ENCODE measurements at places on chromosomes 5 and 9.

- no peak for DNase-seq
These were observed 90.1 kb upstream of the DMRT1 start for GRCh38 chr9:751137-752051.

- DNase-seq, result no peak
These were observed 83.1 kb upstream of the PLPP6 start for GRCh38 chr9:4579001-4579400.

DNA sequence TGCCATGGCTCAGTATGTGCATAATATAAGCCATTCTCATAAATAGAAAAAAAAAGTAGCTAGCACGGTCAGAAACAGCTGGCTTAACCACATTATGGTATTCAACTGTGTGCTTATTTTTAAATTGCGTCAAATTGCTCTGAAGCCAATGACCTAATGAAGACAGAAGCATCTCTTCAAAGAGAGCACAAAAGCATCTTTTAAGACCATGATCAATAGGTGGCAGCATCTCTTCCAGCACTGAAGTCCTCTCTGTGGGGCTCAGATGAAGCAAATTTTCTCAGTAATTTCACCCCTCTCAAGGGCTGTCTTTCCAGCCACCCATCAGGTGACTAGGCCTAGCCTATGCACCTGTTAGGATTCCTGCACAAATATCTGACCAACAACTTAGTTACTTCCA lies 251.4 kb downstream of the GLIS3 start:
- DNase-seq, result no peak

- DNase-seq, result no peak
These were observed 336.5 kb downstream of the DIRAS2 start for GRCh38 chr9:90306158-90306557.

DNA sequence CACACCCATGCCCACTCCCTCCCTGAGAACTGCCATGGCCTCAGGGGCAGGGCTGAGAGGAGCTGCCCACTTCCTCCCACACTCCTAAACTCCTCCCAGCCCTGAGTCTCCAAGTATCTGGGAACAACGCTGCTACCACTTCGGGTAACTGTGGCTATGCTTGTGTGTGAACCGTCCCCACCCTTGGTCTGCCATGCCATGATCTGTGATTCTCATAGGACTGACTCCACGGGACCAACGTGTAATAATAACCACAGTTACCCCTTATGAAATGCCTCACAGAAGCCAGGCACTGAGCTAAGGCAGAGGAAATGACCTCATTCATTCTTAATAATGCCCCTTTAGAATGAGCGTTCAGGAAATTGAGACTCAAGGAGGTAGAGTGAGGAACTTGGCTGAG lies 103.9 kb upstream of the SMIM23 start:
- DNase-seq, result no peak

GRCh38 chr5:5078009-5078897 lies 61.9 kb upstream of the ADAMTS16 start:
- DNase-seq, result no peak

DNA sequence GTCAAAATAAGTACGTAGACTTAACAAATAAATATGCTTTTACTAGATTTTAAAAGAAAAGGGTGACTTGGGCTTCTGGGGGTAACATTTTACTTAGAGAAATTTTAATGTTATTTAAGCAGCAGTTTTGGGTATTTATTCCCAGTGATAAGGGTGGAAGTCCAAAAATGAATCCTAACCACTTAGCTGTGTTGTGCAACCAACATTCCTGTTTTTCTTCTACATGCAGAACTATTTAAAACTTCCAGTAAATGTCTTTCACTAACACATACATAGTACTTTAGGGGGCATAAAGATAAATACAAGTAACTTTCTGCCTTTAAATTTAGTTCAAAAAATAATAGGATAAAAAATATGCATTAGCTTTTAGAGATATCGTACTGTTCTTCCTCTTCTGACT lies 436.7 kb downstream of the CTNND2 start:
- no peak for DNase-seq

- DNase-seq, result no peak
These were observed 84.9 kb upstream of the PTGER4 start for GRCh38 chr5:40594811-40595210.

DNA sequence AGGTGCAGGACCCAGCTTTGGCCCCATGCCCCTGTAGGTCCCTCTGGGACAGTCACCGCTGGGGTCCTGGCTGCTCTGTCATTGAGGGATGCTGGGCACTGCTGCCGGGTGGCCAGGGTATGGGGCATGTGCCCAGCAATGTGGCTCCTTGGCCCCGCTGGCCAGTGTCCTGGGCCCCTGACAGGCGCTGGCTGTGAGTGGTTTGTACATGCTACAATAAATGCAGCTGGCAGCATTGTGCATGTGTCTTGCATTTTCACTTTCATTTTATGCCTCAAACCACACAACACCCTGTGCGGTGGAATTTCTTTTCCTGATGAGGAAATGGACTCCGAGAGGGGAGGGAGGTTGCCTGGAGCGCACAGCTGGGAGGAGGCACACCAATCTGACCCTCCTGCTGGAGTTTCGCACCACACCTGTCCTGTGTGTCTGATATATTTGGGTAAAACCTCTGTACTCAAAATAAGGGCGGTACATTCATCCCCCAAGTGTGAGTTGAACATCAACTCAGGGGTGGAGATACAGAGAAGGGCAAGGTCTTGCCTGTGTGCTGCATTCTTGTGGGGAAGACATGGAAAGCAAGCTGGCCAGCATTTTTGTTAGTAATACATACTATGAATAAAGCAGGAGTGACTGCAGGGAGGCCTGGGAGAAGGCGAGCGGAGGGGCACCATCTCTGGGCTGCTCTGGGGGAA lies 11.7 kb downstream of the TSPAN17 start:
- DNase-seq, result no peak

DNA sequence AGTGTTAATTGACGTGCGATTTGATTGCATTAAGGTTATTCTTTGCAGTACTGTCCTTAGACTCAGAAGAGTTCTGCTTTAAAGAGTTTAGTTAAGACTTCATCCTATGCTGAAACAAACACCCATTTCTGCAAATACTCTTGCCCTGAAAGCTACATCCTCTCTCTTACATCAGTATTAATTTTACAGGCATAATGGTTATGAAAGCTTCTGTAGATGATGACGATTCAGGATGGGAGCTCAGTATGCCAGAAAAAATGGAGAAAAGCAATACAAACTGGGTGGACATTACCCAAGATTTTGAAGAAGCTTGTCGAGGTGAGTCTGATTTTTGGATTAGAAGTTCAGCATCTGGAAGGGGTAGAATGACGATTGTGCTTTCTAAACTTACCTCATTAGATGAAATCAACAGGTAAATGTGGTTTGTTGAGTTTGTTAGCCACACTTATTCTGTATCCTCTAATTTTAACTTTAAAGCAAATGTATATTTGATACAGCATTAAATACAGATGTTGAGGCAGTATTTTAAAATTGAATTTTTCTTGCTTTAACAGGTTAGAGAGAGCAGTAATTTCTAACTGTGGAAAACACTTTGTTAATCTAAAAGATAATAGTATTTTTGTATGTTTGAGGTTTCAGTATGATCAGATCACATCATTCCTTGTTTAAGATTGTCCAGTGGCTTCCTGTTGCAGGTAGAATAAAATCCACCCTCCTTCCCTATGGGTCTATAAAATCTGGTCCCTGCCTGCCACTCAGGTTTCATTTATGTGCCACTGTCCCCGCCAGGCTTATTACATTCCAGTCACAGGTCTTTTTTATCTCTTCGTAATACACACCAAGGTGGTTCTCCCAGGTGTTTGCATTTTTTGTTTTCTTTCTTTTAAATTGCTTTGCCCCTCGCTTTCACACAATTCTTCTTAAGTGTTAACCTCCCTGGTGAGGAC lies 1.3 kb downstream of the NAA35 start:
- DNase-seq, result no peak

- no peak for DNase-seq
These were observed 193.3 kb upstream of the SNX2 start for GRCh38 chr5:122581629-122582028.

- DNase-seq, result no peak
These were observed 53.5 kb downstream of the PPP2R2B start for GRCh38 chr5:146825033-146825432.

DNA sequence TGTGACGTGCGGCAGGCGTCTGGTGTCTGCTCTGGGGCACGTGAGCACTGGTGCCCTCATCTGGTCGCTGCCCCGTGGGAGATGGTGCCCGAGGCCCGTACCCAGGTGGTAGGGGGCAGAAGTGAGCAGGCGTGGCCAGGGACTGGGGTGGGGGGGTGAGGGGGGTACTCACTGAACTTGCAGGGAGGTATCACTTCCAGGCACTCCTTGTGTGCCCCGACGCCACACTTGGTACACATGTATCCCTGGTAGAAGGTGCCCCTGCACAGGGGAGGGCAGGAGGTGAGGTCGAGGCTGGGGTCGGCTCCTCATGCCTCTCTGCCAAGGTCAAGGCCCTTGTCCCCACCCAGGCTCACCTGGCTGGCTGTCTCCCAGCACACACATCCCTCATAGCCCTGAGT lies 45.2 kb upstream of the SARDH start:
- no peak for DNase-seq

GRCh38 chr5:134099939-134100282 lies 14.6 kb upstream of the TCF7 start:
- no peak for DNase-seq

DNA sequence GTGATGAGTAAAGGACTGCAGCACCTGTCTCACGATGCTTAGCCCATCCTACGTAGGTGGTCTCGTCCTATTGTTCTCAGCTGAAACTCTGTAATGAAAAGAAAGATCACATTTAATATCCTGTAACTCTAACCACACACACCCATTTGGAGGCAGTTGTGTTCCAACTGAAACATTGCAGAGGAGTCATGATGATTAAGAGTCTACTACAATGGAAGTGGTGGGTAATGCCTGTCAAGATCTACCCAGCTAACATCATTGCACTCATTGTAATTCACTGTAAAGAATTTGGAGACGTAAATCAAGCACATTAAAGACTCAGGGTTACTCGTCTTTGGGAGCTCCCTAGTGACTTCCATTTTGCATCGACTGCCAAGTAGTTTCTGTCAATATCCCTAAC lies 106.0 kb upstream of the PTPN3 start:
- DNase-seq, result no peak

GRCh38 chr5:93590493-93590892 lies 7.5 kb downstream of the NR2F1 start:
- no peak for DNase-seq

DNA sequence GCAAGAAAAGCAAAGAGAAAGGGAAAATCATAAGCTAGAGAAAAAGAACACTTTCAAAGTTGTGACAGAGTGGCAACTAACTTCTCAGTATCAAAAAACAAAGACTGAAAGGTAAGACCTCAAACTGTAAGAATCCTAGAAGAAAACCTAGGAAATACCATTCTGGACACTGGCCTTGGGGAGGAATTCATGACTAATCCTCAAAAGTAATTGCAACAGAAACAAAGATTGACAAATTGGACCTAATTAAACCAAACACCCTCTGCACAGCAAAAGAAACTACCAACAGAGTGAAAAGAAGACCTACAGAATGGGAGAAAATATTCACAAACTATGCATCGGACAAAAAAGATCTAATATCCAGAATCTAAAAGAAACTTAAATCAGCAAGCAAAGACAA lies 79.1 kb downstream of the FEM1C start:
- no peak for DNase-seq

DNA sequence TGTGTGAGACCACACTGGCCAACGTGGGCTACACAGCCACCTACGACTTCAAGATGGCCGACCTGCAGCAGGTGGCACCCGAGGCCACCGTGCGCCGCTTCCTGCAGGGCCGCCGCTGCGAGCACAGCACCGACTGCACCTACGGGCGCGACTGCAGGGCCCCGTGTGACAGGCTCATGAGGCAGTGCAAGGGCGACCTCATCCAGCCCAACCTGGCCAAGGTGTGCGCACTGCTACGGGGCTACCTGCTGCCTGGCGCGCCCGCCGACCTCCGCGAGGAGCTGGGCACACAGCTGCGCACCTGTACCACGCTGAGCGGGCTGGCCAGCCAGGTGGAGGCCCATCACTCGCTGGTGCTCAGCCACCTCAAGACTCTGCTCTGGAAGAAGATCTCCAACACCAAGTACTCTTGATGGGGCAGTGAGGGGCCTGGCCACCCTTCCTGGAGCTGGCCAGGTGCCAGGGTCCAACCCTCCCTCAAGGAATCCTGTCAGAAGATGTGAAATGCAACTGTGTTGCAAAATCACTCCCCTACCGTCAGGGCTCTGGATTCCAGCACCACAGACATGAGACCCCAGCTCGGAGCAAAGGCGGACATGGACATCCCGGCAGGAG lies 11.1 kb downstream of the DIPK1B start:
- DNase-seq, result no peak

DNA sequence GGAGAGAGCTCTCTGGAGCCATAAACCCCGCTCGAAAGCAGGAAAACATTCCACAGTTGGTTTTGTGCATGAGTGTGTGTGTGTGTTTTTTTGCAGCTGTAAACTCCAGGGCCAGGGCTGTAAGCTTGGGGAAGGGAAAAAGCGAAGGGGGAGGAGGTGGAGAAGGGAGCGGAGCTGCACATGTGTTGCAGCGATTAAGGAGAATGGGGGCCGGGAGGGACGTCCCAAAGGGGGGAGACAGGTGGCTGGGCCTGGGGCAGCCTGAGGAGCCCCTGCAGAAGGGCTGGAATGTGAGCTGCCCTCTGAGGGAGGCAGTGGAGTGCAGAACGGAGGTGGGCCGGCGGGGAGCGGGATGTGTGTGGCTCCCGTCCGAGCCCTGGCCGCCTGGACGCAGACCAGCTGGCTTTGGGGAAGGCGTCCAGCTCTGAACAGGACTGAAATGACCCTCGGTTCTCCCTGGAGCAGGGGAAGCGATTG lies 2.7 kb upstream of the MYMK start:
- DNase-seq, result no peak

- DNase-seq, result peak; percentile 38
These were observed 134.8 kb downstream of the KCNIP1 start for GRCh38 chr5:170638454-170639220.

GRCh38 chr9:15743512-15743911 lies 190.7 kb downstream of the CCDC171 start:
- no peak for DNase-seq

DNA sequence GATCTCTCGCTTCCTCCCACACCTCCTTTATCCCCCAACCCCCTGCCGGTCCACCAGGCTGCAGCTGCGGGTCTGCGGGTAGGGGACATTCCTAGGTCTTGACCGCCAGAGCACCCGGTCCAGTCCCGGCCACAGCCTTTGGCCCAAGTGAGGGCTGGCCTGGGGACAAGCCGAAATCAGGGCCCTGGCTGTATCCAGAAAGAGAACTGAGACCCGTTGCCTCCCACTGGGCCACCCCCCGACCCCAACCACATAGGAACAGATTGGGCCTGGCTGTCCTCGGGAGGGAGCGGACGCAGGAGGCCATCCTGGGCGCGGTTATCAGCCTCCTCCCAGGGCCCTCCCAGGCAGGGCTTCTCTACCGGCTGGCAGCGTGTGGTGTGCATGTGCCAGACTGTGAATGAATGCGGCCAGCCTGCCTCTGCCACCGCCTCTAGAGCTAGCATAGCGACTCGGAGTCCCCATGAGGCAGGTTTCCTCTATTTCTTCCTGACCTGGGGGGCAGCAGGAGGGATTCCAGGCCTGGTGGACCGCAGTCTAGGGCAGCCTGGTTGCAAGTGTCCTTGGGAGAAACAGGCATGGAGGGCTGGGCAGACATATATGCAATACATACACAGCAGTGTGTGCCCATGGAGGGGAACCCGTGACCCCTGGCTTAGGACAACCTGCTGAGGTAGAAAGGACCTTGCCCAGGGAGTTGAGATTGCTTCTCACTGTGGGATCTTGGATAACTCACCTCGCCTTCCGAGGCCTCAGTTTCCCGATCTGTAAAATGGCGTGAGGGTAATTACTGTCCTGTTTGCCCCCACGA lies 1.2 kb downstream of the N4BP3 start:
- peak; percentile 15 for DNase-seq
